ENCODE measurements at places on chromosomes 11 and 22. TPM values are rescaled to one million over a fixed set of nuclear protein-coding genes. Genes with fewer than 3 reads are reported as not detected.

Gene C11orf91
- not detected for total RNA-seq

Gene SLC16A8
- not detected for total RNA-seq

GRCh38 chr22:40413873-40414272, 43.5 kb downstream of the SGSM3 start:
- no peak for ATAC-seq

DNA sequence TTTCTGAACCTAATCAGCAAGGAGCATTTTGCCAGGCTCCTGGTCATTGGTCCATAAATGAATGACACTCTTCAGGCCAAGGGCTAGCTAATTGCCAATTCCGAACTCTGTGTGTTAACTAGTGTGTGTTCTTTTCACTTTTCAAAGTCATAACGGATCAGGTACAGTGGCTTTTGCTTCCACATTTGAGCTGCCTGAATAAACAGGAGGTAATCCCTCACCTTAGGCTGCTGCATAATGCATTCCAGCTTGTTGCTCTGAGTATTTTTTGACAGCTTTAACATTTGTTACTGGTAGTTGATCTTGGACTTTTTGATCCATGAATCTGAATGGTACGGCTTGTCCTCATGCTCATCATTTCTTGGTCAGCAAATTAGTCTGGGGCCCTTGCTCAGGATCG, 485.1 kb downstream of the CNTN5 start:
- no peak for ATAC-seq

DNA sequence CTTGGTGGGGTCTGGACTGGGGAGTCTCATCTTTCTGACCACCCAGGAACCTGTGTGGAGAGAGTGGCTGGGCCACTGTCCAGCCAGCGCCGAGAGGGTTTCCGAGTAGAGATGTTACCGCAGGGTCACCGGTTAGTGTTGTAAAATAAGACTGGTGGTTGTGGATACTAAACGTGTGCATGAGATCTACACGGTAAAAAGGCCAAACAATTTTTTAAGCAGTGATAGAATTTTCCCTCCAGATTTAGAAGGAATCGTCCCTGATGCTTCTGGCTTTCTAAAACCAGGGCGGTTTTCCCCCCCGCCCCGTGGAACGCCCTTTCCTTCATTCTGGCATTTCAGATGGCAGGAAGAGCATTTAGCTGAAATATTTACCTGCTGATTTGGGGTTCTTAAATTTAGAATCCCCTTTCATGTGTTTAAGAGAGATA, 72.6 kb upstream of the PPARA start:
- no peak for ATAC-seq

DNA sequence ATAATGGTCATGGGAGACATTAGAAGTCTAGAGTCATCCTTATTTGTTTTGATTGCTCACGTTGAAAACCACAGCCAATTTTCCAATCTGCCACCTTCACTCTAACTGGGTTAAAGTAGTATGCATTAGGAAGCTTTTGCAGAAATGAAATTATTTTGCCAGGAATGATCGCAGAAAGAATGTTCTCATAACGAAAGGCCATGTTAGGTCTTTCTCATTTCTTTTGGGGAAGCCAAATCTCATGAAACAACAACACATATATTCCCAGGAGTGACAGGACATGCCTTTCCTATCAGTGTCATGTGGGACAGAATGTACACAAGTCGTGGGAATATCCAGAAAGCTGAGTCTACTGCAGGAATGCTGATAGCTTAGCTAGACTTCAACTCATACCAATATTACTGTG, 386.3 kb downstream of the AASDHPPT start:
- no peak for ATAC-seq

DNA sequence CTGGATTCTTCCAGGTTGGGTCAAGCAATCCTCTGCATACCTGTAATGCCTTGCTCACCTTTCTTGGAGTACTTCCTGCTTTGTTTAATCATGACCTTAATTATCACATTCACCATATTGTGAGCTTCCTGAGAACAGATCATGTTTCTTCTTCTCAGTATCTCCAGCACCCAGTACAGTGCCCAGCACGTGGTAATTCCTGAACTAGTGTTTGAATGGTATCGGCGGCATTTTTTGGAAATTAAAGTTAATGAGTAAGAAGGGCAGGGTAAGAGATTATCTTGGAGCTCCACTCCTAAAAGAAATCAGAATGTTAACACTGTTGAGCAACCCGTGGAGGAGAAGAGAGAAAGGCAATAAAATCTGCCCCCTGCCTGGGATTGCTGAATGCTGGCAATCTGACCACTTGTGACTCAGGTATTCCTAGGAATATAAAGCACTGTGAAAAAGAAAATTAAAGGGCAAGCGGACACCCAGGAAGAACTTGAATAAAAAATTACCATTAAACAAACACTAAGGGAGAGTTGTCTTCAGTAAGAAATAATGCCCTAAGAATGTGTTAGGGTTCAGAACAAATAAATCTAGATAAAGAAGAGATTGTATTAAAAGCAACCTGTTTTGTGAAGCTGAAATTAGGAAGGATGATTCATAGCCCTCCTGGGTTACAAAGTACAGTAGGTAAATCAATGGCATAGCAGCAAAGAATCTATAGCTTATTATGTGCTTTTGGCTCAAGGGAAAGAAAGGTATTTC, 92.9 kb downstream of the PDHX start:
- no peak for ATAC-seq

GRCh38 chr11:763073-763463, 14.2 kb downstream of the GATD1 start:
- no peak for ATAC-seq

GRCh38 chr22:28245579-28246224, 326.6 kb upstream of the PITPNB start:
- no peak for ATAC-seq
